Progenitor cell of endocrine pancreas (in vitro differentiated cells): ENCODE measurements at places on chromosomes 16 and 17. TPM values are rescaled to one million over a fixed set of nuclear protein-coding genes. Genes with fewer than 3 reads are reported as not detected.

DNA sequence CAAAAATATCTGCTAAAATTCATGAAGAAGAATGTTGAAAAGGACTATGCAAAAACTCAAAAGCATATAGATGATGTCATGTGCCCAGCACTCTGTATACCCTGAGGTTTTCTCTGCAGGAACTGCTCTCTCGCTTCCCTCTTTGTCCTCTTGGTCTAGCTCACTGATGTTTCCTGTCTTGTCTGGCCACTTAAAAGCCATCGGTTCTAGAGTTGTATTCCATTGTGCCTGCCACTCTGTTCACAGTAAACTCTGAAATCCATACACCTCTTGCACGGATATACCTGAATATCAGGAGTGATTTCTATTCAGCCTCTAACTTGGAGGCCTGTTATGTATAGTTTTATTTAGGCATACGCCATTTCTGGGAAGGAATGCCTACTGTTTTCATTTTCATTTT is 101.0 kb upstream of the CNTNAP4 start:
- H3K27me3 ChIP-seq: no peaks in the 10 kb centered on the region
- DNase-seq: no peak
- no peak overlapping the region for H3K4me3 ChIP-seq
- H3K4me1 ChIP-seq: no peaks in the 10 kb centered on the region

DNA sequence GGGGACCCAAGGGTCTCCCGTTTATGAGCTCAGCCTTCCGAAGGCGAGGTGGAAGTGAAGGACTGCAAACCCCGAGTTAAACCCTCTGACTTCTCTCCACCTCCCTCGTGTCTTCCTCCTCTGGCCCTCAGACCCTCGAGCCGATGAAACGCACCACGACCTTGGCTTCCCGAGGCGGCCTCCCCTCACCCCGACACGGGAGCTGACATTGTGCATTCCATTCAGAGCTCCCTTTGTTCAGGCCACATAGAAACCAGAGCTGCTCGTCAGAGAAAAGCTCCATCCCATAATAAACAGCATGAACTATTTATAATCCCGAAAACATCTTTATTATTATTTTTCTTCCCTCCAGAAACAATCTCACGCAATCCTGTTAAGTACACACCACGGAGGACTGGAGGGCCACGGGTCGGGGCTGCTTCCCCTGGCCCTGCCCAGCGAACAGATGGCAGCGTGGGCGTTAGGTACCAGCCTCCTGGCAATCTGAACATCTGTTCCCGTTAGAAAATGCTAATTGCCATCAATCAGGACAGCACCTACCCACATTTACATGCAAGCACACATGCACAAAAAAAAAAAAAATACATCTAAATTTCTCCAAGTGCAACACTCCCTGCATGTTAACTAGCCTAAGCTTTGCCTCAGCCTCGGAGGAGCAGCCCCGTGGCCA is 145.7 kb downstream of the RBFOX3 start:
- H3K4me1 ChIP-seq: no peaks in the 10 kb centered on the region
- H3K36me3 ChIP-seq: no peaks in the 10 kb centered on the region
- no peak overlapping the region for H3K4me3 ChIP-seq
- peaks cover 27% of the 10 kb centered on the region for H3K27me3 ChIP-seq
- peak overlapping the region; percentile 51 for H3K27ac ChIP-seq

DNA sequence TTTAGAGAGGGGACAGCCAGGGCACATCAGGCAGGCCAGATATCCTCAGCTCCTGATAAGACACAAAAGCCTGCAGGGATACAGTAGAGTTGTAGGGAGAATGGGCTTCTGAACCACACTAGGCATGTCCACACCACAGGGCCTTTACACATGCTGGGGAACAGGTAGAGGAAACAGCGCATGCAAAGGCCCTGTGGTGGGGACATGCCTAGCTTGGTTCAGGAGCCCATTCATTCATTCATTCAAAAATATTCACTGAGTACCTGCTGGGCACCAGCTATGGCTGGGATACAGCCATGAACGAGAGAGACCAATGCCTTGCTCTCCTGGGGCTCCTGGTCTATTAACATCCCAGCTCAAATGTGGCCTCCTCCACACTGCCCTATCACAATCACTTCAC is 4.4 kb downstream of the CPNE2 start:
- no peaks in the 10 kb centered on the region for H3K36me3 ChIP-seq
- DNase-seq: no peak
- H3K4me1 ChIP-seq: peaks cover under 1% of the 10 kb centered on the region
- peaks cover 40% of the 10 kb centered on the region for H3K27me3 ChIP-seq
- H3K27ac ChIP-seq: no peak overlapping the region
- no peak overlapping the region for H3K4me3 ChIP-seq

CACNG3 gene
- not detected in 2 replicates for total RNA-seq

KCNJ2 gene
- 2.6 and 3.1 TPM in 2 replicates for total RNA-seq

KCTD11 gene
- total RNA-seq: 11.3 and 12.4 TPM in 2 replicates
